Fibroblast of upper back skin (primary cell): ENCODE measurements at places on chromosomes 2 and 18.

GRCh38 chr18:63262369-63263335 lies 56.9 kb downstream of the BCL2 start:
- no peak for DNase-seq

DNA sequence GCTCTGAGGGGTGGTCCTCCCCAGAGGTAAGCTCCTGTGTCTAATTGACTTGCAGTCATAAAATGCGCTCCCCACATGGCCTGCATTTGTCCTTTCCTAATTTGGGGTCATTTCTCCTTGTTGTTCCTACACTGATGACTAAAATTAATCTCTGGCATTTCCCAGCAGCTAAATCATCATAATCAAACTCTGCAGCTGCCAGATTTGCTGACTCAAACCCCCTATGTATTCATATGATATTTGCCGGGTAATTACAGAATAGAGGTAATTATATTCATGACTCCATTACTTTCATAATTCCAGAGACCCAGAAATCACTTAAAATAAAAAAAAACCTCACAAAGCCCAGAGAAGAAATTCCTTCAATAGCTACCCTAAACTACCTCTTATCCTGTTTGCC lies 331.4 kb upstream of the KLHL29 start:
- DNase-seq: no peak

- DNase-seq: peak; percentile 92
Measured at GRCh38 chr18:47265197-47265596, 13.7 kb upstream of the SKOR2 start.

- DNase-seq: no peak
Measured at GRCh38 chr2:15205562-15205961, 355.6 kb downstream of the NBAS start.

- DNase-seq: no peak
Measured at GRCh38 chr2:75580606-75581005, 19.9 kb upstream of the EVA1A start.

DNA sequence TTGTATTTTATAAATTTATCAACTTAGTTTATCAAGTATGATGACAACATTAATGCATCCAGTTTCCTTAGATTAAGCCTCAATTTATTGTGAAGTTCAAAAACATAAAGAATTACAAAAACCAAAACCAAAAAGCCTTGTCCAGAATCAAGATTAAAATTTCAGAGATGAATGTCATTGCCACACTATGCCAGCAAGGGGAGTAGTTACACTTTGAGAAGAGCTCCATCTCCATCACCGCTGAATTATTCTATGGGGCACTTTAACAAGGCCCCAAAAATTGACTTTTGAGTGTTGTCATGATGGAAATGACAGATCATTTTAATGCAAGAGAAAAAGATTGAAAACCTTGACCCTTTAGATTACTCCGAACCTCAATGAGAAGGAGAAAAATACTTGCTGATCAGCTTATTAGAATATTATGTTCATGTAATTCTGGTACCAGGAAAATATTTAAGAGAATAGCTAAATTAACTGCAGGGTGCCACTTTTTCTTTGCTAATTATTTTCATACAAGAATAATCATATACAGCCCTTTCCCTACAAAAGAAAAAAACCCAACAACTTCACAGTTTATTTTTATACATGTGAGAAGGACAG lies 152.5 kb upstream of the AQP4 start:
- DNase-seq: no peak

GRCh38 chr2:162435676-162436075 lies 91.7 kb downstream of the GCA start:
- DNase-seq: peak; percentile 2

- no peak for DNase-seq
Measured at GRCh38 chr18:79785831-79786230, 11.9 kb upstream of the KCNG2 start.

DNA sequence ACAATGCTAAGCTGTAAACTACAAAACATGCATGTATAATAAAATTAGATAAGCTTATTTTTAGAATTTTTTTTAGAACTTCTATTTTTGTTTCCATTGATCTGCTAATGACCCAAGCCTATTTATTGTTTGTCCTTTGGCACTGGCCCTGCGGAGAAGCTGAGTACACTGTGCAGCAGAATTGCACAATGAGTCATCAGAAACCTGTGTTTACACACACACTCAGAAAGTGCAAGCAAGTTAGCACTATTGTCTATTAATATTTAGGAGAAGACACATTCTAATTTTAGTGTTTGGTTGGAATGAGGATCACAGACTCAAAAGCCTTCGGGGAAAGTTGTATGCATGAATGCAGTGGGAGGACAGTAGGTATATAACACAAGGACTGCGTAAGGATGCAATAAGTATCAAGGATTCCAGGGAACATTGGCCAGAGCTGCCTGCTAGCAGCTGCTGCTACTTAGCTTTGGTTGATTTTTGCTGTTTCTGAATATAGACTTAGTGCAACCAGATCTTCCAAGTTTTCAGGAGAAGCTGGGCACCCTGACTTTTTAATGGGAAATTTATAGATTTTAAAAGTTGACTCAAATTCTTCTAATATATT lies 128.2 kb downstream of the KCNH7 start:
- no peak for DNase-seq

DNA sequence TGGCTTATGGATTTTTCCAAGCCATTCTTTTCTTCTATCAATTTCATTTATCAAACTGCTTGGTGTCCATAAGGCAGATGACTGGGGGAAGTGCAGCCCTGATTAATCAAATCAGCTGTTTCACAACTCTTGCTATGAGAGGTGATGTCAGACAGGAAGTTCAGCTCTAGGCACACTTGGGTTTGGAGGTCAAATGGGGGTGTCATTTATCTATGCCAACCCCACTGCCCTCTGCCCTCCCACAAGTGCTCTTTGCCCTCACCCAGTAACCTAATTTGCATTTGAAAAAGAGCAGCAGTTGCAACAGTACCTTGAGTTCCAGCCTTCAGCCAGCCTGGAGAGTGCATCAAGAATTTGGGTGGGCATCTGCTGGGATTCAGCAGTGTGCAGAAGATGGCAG lies 431.3 kb upstream of the SPRED2 start:
- DNase-seq: no peak

DNA sequence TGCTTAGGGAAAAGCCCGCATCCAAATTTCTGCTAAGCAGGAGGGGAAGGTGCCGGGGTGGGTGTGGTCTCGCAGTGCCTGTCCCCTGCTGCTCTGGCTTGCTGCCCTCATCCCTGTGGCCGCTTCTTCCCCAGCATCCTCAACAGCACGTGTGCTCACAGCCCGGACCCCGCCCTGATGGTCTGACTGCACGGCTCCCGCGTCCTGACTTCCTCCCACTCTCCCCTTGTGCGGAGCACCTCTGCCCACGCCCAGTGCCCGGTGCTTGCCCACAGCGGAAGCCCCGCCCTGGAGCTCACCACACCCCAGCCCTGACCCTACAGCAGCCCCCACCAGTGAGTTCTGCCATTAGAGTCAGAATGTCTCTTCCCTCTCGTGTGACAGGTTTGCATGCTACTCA lies 277.9 kb downstream of the NDUFA10 start:
- no peak for DNase-seq

DNA sequence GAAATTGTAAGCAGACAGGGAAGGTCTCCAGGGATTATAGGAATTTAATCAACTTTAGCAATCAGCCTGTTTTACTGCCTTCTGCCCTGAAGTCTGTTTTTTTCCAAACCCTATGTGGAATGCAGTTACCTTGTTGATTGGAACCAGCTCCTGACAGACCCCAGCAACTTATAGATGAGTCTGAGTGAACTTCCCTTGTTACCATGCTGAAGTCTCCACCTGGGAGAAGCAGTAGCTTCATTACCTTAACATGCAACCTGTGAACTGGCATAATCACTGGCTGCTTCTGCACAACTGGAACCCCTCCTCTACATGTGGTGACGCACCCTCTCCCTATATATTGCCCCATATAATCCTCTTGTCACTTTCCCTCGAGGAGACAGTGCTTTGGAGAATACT lies 226.3 kb upstream of the SPOPL start:
- peak; percentile 36 for DNase-seq

GRCh38 chr2:106789185-106789584 lies 96.8 kb downstream of the ST6GAL2 start:
- DNase-seq: no peak

GRCh38 chr2:105754994-105755393 lies 10.3 kb downstream of the NCK2 start:
- DNase-seq: no peak

GRCh38 chr2:232597362-232598079 lies 35.9 kb upstream of the EFHD1 start:
- no peak for DNase-seq

GRCh38 chr18:42517896-42518295 lies 562.9 kb downstream of the PIK3C3 start:
- DNase-seq: no peak

DNA sequence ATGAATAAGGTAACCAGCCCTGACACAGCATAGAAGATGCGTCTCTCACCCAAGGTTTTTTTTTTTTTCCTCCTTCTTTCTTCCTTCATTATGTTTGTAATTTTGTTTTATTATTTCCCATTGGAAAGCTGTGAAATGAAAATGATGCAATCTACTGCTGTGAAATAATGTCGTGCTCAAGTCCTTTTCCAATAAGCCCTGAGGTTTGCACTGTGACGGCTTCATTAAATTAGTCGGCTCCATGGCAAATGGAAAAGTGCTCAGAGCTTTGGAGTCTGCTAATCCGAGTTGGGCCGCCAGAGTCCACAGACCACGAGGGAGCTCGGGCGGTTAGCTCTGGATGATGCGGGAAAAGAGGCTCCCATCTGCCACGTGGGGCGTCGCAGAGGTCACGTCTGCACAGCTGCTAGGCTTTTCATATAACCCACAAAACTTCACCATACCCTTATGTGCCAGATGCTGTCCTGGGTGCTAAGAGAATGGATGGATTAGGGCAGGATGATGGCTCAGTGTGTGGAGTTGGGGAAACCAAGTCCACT lies 92.3 kb upstream of the CAPN13 start:
- DNase-seq: no peak

DNA sequence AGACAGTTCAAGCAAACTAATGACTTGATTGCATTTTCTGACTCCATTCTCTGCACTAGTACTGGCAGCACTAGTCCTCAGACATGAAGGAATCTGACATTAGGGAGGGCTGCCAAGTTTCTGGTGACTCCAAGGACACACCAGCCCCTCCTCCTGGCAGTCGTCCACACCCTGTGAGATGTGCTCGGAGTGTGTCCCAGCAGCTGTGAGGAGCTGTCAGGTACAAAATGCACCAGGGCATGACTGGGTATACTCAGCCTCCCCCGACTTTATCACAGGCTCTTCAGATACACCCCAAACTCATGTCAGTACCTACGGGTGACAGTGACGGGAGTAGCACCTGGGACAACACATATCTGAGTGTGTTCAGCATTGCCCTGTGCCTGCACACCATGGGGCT lies 43.1 kb downstream of the EDAR start:
- no peak for DNase-seq

DNA sequence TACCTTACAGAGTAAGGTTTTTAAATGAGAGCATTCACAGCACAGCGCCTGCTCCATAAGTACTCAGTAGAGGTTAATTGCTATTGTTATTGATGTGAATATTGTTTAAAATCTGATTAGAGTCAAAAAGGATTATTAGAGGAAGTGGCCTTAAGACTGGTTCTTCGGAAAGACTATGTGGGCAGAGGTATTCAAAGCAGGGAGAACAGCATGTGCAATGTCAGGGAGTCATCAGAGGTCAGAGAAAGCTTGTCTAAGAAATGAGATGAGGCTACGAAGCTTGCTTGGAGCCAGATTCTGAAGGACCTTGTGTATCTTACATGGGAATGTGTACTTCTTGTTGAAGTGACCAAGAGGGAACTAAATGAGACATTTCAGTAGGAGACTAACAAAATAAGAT lies 49.8 kb downstream of the PMS1 start:
- no peak for DNase-seq

DNA sequence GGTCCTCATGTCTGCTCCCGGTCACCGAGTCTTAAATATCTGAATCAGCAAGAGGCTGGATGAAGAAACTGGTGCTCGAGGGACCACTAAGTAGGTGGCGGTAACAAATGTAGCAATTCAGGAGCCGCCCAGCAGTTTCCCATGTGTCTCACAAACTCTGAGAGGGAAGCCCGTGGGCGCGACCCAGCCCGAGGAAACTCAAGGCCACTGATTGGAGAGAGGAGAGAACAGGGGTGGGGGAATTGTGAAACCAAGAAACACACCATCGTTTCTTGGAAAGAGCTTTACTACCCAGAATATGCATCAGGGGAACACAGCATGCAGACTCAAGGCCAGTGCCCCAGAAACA lies 10.8 kb downstream of the MLPH start:
- DNase-seq: peak; percentile 62

DNA sequence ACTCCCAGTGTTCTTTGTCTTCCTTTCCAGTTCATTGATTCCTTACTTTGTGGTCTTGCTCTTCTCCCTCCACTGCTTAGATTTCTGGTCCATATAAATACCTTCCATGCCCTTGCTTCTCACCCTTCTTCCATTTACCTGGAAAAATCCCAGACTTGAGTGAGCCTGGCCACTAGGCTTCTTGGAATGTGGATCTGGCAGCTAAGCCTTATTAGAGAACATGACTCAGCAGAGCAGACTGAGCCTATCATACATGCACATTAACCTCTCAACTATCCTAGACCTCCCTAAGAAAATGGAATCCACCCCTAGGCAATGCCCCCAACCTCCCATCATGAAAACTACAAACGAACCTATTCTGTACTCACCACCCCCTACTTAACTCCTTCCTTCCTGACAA lies 127.7 kb downstream of the RHBDD1 start:
- peak; percentile 88 for DNase-seq

DNA sequence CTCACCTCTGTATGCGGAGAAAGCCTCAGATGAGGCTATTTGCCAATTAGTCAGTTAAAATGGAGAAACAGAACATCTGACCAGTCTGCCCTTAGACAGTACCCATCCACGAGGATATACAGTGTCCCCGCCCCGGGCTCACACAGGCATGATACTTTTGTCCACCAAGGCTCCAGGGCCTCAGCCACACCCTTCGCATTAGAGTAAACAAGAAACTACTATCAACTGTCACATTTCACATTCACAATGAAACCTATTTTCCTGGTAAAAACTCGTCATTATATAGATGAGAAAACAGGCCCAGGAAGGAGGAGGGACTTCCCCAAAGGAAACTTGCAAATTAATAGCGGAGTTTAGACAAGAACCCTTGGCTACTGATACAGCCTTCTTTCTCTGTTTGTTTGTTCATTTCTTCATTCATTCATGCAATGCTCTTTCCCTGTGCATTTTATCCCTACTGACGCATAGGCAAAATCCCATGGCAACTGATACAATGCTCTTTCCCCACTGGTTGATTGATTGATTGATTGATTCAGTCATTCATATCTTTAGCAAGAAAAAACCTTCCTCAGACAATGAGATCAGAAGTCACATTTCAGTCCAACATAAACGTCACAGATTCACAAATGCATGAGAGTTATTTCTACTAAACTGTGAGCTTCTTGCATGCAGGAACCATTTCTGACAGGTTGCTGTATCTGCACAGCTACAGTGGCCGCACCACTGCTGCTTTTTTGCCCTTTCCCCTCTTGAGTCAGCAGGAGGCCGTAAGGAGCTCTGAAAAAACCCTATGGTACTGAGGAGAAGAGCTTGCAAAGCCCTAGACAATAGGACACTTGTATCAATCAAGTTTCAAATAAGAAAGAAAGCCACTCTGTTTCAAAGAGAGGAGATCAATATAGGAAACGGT lies 777.1 kb downstream of the RNF144A start:
- DNase-seq: no peak
